Hair follicle dermal papilla cell (primary cell): ENCODE measurements at places on chromosomes 1 and 21. TPM values are rescaled to one million over a fixed set of nuclear protein-coding genes. Genes with fewer than 3 reads are reported as not detected.

The MTARC1 gene
- total RNA-seq: 0.61 and 0.97 TPM in 2 replicates

The OR2L13 gene
- 0.16 TPM in 1 of 2 replicates, not detected in the other for total RNA-seq

The LMOD1 gene
- 43.2 and 60.5 TPM in 2 replicates for total RNA-seq

The NR0B2 gene
- not detected in 2 replicates for total RNA-seq

The PMF1 gene
- total RNA-seq: 27.0 and 27.7 TPM in 2 replicates

The OBSCN gene
- total RNA-seq: 10.6 and 11.4 TPM in 2 replicates

The PTPN22 gene
- total RNA-seq: 1.3 and 1.7 TPM in 2 replicates

The IFI44L gene
- 8.5 and 20.0 TPM in 2 replicates for total RNA-seq

The IL6R gene
- total RNA-seq: 25.7 and 29.7 TPM in 2 replicates

The TRIM45 gene
- total RNA-seq: 1.2 and 2.1 TPM in 2 replicates

The CRABP2 gene
- total RNA-seq: 144 and 158 TPM in 2 replicates

The UMODL1 gene
- under 0.01 TPM in 1 of 2 replicates, not detected in the other for total RNA-seq

The PLXNA2 gene
- total RNA-seq: 5.8 and 9.5 TPM in 2 replicates

The AMY1A gene
- total RNA-seq: not detected in 2 replicates

The UBE2J2 gene
- total RNA-seq: 41.2 and 44.0 TPM in 2 replicates

The AMPD1 gene
- total RNA-seq: not detected in 2 replicates

The RNF19B gene
- 12.3 and 14.1 TPM in 2 replicates for total RNA-seq

The DDR2 gene
- 472 and 517 TPM in 2 replicates for total RNA-seq

The GFI1 gene
- under 0.01 TPM in 1 of 2 replicates, not detected in the other for total RNA-seq

The OR2T35 gene
- not detected in 2 replicates for total RNA-seq

The LRRC38 gene
- total RNA-seq: under 0.01 TPM in 1 of 2 replicates, not detected in the other

The VAMP4 gene
- 7.8 and 10.1 TPM in 2 replicates for total RNA-seq

The C1orf116 gene
- total RNA-seq: 0.12 and 0.16 TPM in 2 replicates

The PSRC1 gene
- total RNA-seq: 3.0 and 5.0 TPM in 2 replicates

The NBPF1 gene
- 62.9 and 88.4 TPM in 2 replicates for total RNA-seq

The ZNF281 gene
- total RNA-seq: 40.1 and 57.0 TPM in 2 replicates

The LRRC71 gene
- under 0.01 TPM in 1 of 2 replicates, not detected in the other for total RNA-seq

The SPRR2F gene
- not detected in 2 replicates for total RNA-seq

The SPATA1 gene
- 0.61 and 2.3 TPM in 2 replicates for total RNA-seq

The KCNE2 gene
- 0.16 TPM in 1 of 2 replicates, not detected in the other for total RNA-seq

The NGF gene
- 26.9 and 30.6 TPM in 2 replicates for total RNA-seq

The NTNG1 gene
- total RNA-seq: 13.7 and 20.6 TPM in 2 replicates

The CD48 gene
- total RNA-seq: not detected in 2 replicates

The SPRR2E gene
- not detected in 2 replicates for total RNA-seq

The LAX1 gene
- total RNA-seq: not detected in 2 replicates

The FCER1G gene
- 0.97 TPM in 1 of 2 replicates, not detected in the other for total RNA-seq

The CRYAA gene
- not detected in 2 replicates for total RNA-seq

The FOXE3 gene
- total RNA-seq: not detected in 2 replicates

The CCDC181 gene
- total RNA-seq: 0.12 and 0.32 TPM in 2 replicates

The KRTAP11-1 gene
- total RNA-seq: not detected in 2 replicates

The CD52 gene
- total RNA-seq: not detected in 2 replicates

The PTPN7 gene
- not detected in 2 replicates for total RNA-seq

The RRP1 gene
- total RNA-seq: 18.5 and 21.4 TPM in 2 replicates

The HES3 gene
- total RNA-seq: not detected in 2 replicates

The FOXD2 gene
- total RNA-seq: 0.16 and 0.24 TPM in 2 replicates

The CFHR2 gene
- total RNA-seq: not detected in 2 replicates

The WNT4 gene
- total RNA-seq: 0.36 and 1.8 TPM in 2 replicates

The LCE3D gene
- total RNA-seq: not detected in 2 replicates

The CDC20 gene
- total RNA-seq: 7.2 and 7.6 TPM in 2 replicates

The LCE2A gene
- not detected in 2 replicates for total RNA-seq

The ITGB2 gene
- total RNA-seq: 2.1 and 3.4 TPM in 2 replicates

The ZBTB7B gene
- 29.2 and 31.7 TPM in 2 replicates for total RNA-seq
